Caudate nucleus (tissue), 63 donors: ENCODE measurements at places on chromosomes 5 and 9.
A peak's percentile ranks its signal among the peaks of the same experiment; 100 is the strongest.

GRCh38 chr9:90995516-90995915 is 193.9 kb downstream of the SYK start:
- DNase-seq, result no peak

- DNase-seq, result no peak
Measured at GRCh38 chr9:114798780-114799427, 6.9 kb downstream of the TNFSF15 start.

- no peak for DNase-seq
Measured at GRCh38 chr5:125978015-125978414, 445.2 kb upstream of the GRAMD2B start.

DNA sequence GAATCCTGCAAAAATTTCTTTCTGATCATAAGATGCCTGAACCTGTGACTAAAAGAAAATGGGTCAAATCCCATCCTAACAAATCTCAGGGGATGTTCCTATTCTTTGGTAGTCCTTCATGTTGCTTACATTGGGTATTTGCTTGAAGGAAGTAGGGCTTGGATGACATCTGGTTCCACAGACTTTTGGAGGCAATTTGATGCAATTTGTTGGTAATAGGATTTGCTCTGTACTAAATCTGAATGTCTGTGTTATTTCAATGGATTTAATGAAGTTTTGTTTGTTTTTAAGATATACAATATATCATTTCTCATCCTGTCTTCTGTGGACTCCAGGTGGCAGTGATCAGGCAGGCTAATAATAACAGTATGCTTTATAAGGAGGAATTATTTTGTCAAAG is 457.9 kb downstream of the ZSWIM6 start:
- no peak for DNase-seq

DNA sequence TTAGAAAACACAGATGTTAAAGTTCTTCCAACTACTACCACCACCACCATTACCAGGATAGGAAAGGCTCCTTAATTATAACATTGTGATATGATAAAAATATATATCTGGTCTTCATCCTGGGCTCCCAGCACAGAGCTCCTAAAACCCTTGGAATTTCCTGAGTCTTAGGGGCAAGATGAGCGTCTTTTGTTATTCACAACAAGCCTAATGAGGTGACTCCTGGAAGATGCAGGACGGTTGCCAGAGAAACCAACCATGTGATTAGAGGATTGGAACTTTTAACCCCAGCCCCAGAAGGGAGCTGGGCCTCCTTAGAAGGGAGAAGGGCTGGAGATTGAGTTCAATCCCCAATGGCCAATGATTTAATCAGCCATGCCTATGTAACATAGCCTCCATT is 148.0 kb upstream of the ADRA1B start:
- no peak for DNase-seq

DNA sequence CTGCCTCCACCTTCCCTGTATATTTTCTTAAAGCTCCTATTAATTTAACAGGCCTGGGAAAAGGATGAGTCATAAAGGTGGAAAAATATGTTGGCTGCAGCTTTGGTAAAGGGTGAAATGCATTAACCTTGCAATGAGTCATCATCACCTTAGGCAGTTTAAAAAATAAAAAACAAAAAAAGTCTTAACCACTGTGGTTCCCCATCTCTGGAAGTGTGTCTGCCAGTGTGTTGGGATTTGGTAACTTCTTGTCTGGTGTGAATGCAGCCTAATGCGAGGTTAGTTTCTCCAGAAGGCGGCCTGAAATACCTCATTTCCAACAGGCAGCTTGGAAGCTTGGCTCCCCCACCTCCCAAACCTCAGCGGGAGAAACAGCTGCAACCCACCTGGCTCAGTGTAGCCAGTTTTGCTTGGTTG is 265.3 kb upstream of the GAS1 start:
- DNase-seq, result no peak

GRCh38 chr5:42875785-42876374 is 64.2 kb upstream of the SELENOP start:
- no peak for DNase-seq

- DNase-seq, result no peak
Measured at GRCh38 chr5:109239456-109239855, 170.3 kb downstream of the PJA2 start.

DNA sequence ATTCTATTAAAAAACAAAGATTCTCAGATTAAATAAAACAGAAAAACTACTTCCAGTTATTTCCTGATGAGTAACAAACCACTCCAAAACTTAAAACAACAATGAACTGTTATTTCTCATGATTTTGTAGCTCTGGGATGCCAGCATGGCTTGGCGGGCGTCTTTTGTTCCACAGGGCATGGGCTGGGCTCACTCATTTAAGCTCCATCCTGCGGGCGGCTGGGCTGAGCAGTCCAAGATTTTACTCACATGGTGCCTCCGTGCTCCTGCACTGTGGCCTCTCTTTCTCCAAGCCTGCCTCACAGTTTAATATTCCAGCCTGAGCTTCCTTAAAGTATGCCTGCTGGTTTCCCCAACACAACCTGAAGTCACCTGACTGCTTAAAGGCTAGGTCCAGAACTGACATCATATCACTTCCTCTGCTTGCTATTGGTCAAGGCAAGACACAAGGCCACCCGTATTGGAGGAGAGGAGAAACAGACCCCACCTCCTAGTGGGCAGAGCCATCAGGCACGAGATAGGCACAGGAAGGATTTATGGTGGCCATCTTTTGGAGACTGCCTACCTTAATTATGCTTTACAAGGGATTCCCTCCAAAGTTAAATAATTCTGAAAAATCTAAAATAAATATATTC is 41.6 kb upstream of the ZBTB43 start:
- DNase-seq, result no peak

DNA sequence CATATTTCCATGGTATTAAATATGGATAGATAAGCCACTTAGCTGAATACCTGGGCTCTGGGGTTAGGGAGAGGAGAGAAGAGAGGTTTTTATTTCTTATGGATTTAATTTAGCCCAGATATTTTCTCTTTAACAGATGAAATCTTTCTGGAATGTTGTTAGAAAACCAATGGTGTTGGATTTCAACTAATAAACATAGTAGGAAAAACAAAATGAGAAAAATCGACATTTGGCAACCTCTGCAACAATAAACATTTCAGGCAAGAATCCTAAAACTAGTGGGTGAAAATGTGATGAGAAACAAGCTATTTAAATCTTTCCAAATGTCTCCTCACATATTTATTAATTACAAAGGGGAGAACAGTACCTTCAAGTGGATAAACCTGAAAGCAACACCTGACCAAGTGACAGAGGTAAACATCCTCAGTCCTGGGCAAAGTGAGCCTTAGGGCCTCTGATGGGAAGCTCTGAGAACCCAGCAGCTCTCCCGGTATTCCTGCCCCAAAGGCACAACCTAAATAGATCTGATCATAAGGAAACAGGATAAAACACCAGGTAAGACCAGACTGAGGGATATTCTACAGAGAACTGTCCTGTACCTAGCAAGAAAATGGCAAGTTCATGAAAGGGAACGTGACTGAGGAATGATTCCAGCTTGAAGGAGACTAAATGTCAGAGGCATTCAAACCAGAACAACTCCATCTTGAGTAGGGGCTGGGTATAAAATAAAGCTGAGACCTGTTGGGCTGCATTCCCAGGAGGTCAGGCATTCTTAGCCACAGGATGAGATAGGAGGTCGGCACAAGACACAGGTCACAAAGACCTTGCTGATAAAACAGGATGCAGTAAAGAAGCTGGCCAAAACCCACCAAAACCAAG is 163.7 kb downstream of the ESM1 start:
- DNase-seq, result no peak

GRCh38 chr5:156042726-156043125 is 284.2 kb upstream of the SGCD start:
- no peak for DNase-seq

GRCh38 chr9:101184813-101185278 is 156.3 kb downstream of the PLPPR1 start:
- no peak for DNase-seq

- no peak for DNase-seq
Measured at GRCh38 chr5:122999947-123000563, 36.5 kb downstream of the PPIC start.

- no peak for DNase-seq
Measured at GRCh38 chr9:128689293-128689774, 312 bp downstream of the SET start.

DNA sequence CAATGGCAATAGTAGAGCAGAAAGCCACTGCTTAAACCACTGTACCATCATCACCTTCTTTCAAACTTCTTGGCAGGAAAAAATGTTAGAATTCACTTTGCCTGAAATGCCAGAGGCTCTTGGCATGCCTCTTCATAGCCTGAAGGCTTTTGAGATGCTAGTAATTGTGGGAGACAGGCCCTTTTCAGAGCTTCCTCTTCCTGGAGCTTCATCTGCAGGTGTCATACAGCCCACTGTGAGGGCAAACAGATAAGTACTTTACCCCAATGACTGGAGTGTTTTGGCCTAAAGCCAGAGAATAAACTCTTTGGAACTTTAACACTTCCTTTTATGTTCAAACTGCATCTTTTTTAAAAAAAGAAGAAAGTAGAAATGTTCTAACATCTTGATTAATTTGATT is 81.3 kb upstream of the TMEM171 start:
- DNase-seq, result no peak

DNA sequence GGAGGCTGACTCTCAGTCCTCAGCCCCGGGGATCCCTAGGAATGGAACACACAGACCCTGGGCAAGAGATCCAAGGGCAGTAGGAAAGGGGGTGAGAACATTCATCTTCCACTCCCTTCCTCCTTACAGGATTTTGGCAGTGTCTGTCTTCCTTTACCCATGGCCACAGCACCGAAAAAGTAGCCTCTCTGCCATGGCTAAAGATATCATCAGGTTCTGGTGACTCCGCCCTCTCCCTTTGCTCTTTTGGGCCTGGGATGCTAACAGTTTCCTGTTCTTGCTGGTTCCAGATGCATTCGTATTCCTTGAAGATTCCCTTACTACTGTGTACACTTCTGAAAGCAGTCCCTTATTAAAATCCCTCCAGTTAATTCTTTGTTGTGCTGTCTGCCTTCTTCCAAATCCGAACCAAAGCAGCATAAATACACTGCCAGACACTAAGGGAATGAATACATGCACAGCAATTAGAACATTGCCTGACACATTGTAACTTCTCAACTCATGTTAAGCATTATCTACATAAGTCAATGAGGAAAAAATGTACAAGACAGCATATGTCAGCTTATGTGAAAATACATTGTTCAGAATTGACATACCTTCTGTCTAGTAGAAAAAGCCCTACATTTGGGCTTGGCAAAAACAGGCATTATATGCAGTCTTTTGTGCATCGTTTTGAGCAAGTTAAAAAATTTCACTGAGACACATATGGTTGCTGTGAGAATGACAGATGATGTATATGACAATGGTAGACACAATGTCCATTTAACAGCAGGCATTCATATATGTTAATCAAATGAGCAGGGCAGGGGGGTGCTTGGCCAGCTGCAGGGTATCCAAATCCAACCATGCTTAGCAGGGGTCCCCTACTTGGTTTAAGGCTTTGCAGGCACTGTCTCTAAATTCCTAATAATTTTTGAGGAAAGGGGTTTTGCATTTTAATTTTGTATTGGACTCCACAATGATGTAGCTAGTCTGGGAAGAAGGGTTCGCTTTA is 58.8 kb upstream of the RAI14 start:
- DNase-seq, result no peak

GRCh38 chr5:170633235-170634081 is 129.6 kb downstream of the KCNIP1 start:
- DNase-seq, result peak; percentile 66

GRCh38 chr5:149853701-149854100 is 90.9 kb downstream of the PDE6A start:
- DNase-seq, result no peak

DNA sequence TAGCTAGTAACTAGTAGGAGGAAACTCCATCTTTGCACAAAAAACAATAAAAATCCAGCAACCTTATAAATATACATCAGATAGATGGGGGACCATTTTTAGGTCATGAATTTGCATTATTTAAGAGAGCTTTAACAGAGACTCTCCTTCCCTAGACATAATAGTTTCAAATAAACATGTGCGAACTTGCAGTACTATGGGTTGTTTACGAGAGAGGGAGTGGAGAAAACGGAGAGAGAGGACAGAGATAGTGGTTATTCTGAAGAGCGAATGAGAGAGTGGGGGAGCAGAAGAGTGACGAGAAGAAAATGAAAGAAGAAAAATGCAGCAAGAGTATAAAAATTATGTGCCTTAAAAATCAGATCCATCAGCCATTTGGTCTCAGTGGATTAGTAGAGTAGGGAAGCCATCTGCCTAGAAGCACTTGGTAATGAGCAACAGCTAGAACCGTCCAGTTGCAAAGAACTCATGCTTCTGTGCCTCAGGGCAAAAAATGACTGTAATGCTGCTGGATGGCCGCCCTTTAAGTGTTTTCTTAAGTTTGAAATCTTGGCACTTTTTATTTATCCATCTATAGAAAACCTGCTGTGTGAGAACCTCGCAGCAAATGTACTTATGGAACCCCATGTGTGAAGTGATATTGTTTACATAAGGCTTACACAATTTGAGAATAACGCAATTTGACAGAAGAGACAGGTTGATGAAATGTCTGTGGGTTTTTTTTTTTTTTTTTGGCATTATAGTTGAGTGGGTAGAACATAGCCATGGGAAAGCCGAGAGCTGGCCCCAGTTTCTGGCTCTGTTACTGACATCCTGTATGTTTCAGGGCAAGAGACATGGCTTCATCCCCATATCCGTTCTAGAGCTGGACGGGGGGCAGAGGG is 95.6 kb upstream of the ZNF608 start:
- DNase-seq, result no peak

DNA sequence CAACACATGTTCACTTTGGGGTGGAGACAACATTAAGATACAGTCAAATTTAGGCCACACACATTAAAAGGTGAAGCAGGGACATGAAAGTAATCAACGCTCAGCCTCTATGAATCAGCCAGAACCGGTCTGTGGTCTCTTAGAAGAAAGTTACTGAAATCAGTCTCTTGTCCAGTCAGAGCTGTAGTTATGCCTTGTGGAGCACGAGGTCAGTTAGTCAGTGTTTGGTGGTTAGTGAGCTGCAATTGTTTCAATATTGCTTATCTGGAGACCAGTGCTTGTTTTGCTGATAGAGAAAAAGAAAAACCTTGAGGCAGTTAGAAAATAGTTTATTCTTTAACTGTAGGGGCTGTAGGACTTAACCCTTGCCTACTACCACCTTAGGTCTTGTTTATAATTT is 157.8 kb upstream of the RASEF start:
- DNase-seq, result no peak

GRCh38 chr5:14326035-14326903 is 183.1 kb downstream of the TRIO start:
- no peak for DNase-seq

- DNase-seq, result no peak
Measured at GRCh38 chr5:2724831-2725230, 26.6 kb downstream of the IRX2 start.

DNA sequence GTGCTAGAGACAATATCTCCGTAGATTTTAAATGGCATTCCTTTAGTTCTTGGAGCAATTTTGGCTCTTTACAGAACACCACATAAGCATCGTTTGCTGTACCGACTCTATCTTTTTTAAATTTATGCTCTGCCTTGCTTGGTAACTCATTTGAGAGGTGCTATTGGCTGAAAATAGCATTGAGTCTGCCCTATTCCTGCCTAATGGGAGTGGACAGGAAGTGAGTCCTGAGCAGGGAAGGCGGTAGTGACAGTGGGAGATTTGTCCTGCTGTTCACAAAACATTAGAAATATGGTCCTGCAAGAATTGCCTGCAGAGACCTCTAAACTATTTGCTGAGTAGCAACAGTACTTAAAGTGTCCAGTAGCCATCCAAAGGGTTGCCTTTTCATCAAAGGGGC is 115.2 kb upstream of the IFNE start:
- no peak for DNase-seq
